ENCODE measurements at places on chromosomes 2 and 18.

DNA sequence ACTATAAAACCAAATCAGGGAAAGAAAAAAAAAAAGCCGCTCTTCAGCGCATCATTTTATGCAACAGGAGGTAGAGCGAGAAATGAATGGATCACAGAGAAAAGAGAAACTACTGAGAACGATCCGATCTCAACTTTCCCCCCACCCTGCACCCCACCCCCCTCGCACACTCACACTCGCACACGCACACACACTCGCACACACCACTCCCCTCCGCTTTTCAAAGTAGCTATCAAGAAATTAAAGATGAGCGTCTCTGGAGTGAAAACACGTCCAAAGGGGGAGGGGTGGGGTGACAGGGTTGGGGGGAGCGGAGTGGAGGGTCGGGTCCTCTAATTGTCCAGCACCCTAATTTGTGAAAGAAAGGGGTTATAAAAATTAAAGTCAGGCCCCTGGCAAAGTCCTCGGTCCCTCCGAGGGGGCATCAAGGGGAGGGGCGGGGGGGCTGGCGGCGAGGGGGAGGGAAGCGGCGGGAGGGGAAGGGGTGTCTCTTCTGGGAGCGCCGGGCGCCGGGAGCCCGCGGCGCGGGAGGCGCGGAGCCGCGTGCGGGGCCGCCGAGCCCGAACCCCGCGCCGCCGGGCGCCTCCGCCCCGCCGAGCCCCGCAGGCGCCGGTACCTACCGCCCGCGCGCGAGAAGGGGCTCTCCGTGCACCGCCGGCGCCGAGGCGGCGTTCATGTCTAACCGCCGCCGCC, 428 bp downstream of the TCF4 start:
- peak; percentile 22 for DNase-seq

GRCh38 chr18:3230401-3231334, 10.9 kb upstream of the MYOM1 start:
- DNase-seq: no peak

- DNase-seq: peak; percentile 6
Measured at GRCh38 chr2:38554973-38555595, 47.6 kb downstream of the HNRNPLL start.

DNA sequence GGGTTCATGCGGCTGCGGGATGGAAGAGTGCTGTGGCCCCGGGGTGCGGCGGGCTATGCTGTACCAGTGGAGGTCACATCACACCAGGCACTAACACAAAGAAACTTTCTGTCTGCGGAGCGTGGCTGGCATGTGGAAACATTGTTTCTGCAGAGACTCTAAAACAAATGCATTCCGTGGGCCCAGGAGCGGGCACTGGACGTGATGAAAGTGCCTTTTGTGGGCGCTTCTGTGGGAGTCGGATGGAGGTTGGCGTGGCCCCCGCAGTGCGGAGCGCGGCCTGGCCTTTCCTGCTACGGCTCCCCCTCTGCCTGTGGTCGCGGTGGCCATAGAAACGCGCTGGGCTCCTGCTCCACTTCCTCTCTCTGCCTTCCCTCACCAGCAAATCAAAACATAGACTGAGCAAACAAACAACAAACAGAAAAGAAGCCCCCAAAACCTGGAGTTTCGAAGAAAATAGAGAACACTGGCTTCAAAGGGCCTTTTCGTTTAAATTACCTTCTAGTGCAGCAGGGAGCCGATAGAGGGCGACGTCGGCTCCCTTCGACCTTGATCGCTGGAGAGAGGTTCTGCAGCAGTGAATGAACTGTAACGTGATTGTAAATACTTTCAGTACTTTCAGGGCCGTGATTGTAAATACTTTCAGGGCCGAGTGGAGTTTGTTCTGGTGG, 51.4 kb downstream of the KIF5C start:
- DNase-seq: peak; percentile 9
